ENCODE measurements at places on chromosomes 1 and 21.

DNA sequence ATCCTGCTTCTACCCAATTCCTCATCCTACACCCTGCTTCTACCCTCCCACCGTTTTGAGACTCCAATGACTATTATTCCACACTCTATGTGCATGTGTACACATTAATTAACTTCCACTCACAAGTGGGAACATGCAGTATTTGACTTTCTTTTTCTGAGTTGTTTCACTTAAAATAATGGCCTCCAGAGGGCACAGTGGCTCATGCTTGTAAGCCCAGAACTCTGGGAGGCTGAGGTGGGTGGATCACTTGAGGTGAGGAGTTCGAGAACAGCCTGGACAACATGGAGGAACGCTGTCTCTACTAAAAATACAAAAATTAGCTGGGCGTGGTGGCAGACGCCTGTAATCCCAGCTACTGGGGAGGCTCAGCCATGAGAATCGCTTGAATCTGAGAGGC is 464.8 kb downstream of the PTBP2 start:
- DNase-seq, result peak; percentile 2

DNA sequence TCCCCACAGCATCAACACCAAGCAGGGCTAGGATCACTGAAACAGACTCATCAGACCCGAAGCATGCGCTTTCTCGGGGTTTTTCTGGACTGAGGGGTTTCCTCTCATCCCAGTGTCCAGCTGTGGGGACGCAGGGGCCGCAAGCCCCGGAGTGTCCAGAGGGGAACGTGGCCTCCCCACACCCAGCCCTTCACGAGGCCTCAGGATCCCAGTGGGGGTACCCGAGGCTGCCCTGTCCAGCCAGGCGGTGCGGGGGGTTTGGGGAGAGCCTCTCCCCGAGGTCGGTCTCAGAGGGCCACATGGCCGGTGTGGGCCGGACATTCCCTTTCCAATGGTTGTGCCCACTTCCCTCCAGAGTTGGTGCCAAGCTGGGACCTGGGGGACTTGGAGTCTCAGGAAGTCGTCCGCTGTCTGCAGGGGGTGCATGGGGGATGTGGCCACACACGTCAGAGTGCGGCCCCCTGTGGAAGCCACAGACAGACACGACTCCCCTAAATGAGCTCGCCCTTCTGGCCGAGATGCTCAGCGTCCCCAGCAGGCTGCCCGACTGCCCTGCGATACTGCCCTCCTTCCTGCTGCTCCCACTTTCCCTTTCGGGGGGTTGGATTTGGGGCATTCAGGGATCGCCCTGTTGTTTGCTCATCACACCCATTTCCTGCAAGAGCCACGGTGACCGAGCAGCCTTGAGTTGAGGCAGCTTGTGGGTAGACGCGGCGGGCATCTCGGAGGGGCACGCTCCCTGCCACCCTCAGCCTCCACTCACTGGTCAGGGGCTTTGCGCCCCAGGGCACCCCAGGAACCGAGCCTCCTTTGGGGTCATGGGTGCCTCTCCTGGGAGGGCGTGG is 4.1 kb downstream of the COL6A1 start:
- DNase-seq, result no peak

DNA sequence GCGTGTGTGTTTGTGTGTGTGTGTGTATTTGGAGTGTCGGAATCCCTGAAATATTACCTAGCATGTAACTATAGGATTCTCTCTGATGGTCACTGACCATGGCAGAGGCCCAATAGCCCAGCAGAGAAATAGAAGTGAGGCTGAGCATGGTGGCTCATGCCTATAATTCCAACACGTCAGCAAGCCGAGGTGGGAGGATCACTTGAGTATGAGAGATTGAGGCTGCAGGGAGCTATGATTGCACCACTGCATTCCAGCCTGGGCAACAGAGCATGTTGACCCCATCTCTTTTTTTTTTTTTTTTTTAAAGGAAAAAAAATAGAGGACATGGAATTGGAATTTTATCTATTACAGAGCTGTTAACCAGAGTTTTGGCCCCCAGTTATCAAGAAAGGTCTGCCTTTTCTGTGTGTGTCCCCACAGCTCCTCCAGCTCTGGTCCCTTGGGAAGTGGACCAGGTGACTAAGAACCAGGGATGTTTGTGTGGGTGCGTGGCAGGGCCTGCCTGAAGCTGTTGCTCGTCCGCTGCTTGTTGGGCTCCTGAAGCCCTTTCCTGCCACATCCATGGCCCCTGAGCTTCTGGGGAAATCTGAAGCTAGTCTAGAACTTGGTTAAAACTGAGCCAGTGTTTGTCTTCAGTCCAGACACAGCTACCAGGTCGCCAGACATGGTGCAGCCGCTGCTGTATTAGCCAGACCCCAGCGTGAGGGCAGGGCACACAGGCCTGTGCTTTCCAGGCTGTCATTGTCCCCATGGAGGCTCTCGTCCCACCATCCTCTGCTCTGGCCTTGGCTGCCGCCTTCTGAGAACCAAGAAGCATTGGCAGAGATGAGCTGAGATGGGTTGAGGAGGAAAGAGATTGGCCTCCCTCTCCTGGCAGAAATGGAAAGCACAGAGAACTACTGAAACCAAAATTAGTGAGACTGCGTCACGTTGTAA is 25.5 kb downstream of the CAPN9 start:
- no peak for DNase-seq

DNA sequence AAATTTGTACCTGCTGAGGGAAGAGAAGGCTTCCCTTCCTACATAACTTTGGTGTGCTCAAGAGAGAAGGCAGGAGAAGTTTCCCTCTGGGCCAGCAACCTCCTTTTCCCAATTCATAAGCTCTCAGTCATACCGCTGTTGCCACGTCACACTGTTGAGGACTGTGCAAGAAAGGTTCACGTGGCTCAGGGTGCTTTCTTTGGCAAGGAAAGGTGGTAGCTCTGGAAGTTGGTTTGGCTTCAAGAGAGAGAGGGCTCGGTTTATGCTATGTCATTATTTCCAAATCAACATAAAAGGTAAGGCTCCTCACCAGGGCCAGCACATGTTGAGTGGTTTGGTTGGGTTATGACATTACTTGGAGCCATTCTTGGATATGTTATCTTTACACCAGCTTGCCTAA is 77.3 kb downstream of the TNFSF18 start:
- no peak for DNase-seq

DNA sequence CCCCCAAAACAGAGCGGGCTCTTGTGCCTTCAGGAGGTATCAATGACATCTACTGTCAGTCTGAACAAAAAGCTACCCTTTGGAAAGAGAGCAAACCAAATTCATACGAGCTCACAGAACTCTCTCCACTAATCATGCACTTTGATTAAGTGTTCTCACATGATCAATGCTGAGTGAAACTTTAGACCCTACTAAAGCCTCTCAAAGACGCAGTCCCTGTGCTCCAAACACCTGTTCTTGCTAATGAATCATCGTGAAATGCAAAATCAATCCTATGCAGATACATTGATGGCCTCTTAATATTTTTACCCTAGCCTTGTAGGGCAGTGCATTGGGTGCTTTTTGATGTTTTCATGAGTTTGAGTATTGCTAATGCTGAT is 113.4 kb downstream of the ZBTB18 start:
- no peak for DNase-seq

- DNase-seq, result no peak
These were observed 58.2 kb upstream of the GPR88 start for GRCh38 chr1:100479620-100480338.

GRCh38 chr1:54701996-54702395 is 13.7 kb upstream of the TTC4 start:
- DNase-seq, result no peak

- DNase-seq, result no peak
These were observed 3.5 kb downstream of the CELA2A start for GRCh38 chr1:15459771-15460707.
